CD4-positive, alpha-beta T cell treated with Interferon gamma for 1 hour (primary cell): ENCODE measurements at places on chromosomes 1 and 21.

GRCh38 chr1:204677864-204678263 lies 7.7 kb downstream of the LRRN2 start:
- no peak for DNase-seq

- peak; percentile 54 for DNase-seq
These were observed 14.0 kb upstream of the DISC1 start for GRCh38 chr1:231612393-231613089.

DNA sequence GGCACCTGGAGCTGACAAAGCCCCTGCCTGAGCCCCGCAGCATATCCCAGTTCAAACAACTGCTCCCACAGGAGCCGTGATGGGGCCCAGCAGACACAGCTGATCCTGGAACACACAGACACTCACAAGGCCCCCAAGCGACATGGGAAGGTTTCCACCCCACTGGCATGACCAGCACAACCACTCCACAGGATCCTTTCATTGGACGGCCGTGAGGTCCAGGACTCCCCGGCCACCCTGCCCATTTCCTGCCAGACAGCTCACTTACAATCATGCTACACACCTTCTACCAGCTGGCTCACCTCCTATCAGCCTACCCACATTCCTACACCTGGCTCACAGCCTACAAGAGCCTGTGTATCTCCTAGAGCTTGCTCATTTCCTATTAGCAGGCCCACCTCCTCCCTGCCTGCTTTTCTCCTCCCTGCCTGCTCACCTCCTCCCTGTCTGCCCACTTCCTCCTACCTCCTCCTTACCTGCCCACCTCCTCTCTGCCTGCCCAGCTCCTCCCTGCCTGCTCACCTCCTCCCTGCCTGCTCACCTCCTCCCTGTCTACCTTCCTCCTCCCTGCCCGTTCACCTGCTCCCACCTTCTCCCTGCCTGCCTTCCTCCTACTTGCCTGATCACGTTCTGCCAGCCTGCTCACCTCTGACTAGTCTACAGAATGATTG lies 73.9 kb downstream of the MATN1 start:
- no peak for DNase-seq

- DNase-seq: no peak
These were observed 6.5 kb upstream of the MFAP2 start for GRCh38 chr1:16986962-16987361.

DNA sequence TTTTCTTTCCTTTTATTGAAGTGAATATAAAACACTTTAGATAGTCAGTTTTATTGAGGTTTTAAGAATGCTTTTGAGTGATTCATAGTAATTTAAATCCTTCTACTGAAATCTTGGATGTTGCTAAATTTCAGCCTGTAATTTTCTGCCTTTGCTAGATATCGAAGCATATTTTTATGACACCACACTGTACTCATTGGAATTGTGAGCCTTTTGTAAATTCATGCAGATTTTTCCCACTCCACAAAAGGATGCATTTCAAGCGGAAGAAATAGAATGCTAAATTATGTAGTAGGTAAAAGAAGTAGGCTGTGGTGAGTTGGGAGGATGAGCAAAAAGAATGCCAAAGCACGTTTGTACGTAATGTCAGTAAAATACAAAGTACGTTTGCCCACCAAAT lies 13.8 kb downstream of the SNX7 start:
- no peak for DNase-seq

DNA sequence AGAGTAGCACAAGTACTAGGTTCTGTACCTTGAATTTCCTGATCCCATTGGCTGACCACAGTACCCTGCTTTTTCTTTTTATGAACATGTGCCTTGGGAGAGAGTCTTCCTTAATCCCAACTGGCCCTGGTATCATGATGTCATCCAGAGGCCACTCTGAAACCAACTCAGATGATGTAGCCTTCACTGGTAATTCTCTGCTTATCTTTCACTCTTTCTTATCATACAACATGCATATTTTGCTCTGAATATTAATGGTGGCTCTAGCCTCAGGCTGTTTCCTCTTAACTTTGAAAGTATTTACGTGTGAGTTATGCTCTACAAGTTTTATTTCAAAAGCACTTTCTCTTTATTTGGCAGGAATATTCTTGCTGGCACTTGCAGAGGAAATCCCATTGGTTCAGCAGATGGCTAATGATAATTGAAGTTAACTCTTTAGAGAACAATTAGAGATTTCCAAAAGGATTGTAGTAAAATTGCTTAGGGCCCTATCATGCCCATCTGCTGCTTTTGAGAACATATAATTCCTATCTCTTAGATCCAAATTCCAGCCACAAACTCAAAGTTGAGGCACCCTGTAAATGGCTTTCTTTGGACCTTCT lies 86.1 kb downstream of the PTGER3 start:
- no peak for DNase-seq

- DNase-seq: no peak
These were observed 64.2 kb downstream of the PLXNA2 start for GRCh38 chr1:208179961-208180409.

GRCh38 chr1:165877940-165878556 lies 50.6 kb downstream of the UCK2 start:
- no peak for DNase-seq

DNA sequence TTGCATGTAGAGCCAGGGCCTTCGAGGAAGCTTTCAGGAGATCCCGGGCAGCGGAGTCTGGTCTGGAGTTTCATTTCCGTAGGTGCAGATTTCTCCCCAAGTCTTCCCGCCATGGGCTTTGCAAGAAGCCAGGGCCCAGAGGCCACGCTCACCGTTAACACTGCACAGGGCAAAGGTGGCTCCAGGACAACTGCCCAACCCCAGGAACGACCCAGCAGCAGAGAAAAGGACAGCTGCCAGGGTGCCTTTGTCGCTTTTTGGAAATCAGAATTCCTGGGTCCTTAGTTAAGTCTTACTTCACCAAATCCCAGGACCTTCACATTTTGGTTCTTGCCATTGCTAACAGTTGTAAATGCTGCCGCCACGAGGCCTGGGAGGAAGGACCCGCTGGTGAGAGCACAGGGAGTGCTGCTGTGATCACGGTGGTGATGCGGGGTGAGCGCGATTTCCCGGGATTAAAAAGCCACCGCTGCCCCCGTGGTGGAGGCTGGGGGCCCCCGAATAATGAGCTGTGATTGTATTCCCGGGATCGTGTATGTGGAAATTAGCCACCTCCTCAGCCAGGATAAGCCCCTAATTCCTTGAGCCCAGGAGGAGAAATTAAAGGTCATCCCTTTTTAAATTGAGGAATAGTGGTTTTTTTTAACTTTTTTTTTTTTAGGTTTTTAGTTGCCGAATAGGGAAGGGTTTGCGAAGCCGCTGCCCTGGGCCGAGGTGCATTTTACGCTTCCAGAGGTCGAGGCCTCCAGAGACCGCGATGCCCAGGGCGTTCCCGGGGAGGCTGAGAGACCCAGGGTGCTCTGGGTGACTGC lies 8.2 kb downstream of the SIM2 start:
- no peak for DNase-seq

- DNase-seq: peak; percentile 36
These were observed 732 bp downstream of the ABCG1 start for GRCh38 chr21:42219606-42220137.

- no peak for DNase-seq
These were observed 1013.8 kb downstream of the PLA2G4A start for GRCh38 chr1:187842406-187843165.

DNA sequence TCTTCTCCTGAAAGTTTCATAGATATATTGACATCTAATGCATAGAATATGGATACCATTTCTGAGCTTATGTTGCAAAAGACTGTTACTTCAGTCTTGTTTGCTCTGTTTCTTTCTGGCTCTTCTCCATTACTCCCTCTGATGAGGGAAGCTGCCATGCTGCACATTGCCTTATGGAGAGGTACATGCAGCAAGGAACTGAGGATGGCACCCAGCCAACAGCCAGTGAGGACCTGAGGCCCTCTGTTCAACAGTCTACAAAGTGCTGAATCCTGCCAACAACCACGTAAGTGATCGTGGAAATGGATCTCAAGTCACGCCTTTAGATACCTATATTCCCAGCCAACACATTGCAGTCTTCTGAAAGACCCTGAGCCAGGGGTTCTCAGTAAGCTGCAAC lies 66.6 kb upstream of the ADAMTS5 start:
- no peak for DNase-seq

- DNase-seq: peak; percentile 76
These were observed 150.0 kb downstream of the TOMM20 start for GRCh38 chr1:234978397-234979295.

GRCh38 chr1:77126307-77126706 lies 92.9 kb downstream of the PIGK start:
- DNase-seq: peak; percentile 8

- no peak for DNase-seq
These were observed 1.9 kb downstream of the TFF1 start for GRCh38 chr21:42364304-42364865.

DNA sequence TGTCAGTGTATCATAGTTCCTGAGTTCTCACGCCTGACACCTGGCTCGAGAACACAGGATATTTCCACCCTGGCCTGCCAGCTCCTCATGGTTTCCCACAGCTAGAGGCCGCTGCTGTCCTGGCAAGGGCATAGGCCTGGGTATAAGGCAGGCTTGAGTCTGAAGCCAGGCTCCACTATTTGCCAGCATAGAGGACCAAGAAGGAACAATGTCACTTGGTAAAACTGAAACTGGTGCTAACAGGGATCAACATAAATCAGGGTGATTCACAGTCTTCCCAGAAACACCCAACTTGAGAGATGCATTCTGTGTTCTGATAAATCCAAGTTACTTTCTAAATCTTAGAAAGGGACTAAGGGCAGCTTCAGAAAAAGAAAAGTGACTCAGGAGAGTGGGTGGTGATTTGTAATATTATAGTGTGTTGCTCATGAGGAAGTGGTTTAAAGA lies 6.9 kb upstream of the S100A2 start:
- peak; percentile 65 for DNase-seq

- DNase-seq: no peak
These were observed 34.2 kb downstream of the KRTAP10-1 start for GRCh38 chr21:44505673-44506278.

GRCh38 chr1:25074351-25075227 lies 144.5 kb upstream of the RUNX3 start:
- DNase-seq: no peak
